ENCODE measurements at places on chromosomes 3 and 15. TPM values are rescaled to one million over a fixed set of nuclear protein-coding genes. Genes with fewer than 3 reads are reported as not detected.

- no peak for DNase-seq
Measured at GRCh38 chr3:121836064-121836463, 1.1 kb downstream of the EAF2 start.

GRCh38 chr15:82263350-82263749, 732 bp downstream of the SAXO2 start:
- DNase-seq, result no peak

DNA sequence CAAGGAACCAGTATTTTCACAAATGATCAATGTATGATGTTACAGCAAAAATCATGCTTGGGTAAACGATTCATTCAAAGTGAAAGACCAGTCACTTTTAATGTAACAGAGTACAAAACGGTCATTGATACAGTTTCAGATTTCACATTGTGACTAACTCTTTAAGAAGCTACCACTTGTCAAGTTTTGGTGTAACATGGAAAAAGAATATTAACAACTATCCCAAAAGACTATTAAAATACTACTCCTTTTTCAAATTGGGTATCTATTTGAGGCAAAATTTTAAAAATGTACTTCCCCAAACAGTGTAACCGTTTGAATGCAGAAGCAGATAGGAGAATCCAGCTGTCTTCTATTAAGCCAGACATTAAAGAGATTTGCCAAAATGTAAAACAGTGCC, 31.7 kb downstream of the AKAP13 start:
- DNase-seq, result no peak

DNA sequence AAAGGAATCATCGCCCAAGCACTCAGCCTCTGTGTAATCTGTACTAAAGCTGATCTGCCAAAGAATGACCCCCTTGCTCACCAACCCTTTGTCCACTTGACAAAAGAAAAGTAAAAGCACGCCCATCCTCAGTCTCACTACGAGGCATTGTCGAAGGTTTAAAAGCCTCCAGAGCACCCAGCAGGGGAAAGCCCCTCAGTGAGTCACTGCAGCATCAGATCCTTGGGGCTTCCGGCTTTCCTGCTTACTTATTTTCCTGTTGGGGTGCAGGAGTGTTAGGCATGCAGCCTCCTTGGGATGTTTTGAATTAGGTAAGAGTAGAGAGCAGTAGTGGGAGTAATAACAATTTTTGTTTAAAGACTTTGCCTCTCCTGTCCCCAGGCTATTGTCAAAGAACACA, 216.1 kb downstream of the MTHFS start:
- no peak for DNase-seq

GRCh38 chr3:36455406-36455805, 75.1 kb downstream of the STAC start:
- DNase-seq, result no peak

GRCh38 chr3:173745952-173746682, 348.6 kb downstream of the NLGN1 start:
- DNase-seq, result no peak

- DNase-seq, result no peak
Measured at GRCh38 chr3:28836199-28836598, 444.7 kb upstream of the RBMS3 start.

- no peak for DNase-seq
Measured at GRCh38 chr3:125694761-125695294, 99.5 kb upstream of the OSBPL11 start.

GRCh38 chr3:101791778-101792177, 12.8 kb downstream of the NXPE3 start:
- DNase-seq, result no peak

DNA sequence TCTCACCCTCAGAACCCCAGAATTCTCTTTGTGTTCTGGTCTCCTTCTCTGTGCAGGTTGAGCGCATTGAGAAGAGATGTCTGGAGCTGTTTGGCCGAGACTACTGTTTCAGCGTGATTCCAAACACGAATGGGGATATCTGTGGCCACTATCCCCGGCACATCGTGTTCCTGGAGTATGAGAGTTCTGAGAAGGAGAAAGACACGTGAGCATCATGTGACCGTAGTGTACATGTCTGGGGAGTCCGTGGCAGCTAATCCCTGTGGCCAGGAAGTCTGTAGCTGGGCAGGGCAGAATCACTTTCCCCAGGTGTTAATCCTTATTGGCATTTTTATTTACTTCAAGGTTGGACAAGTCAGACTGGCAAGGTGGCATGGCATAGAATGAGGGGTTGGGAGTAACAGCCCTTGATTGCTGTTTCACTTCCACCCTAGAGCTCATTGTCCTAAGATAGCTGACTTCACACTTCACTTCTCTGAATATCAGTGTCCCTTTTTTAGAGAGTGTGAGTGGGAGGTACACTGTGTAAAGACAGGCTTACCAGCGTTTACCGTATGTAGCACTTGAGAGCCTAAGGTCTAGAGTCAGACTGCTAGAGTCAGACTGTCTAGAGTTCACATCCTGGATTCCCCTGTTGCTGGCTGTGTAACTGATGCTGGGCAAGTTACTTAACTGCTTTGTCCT, 4.4 kb downstream of the MTMR14 start:
- no peak for DNase-seq

- peak; percentile 7 for DNase-seq
Measured at GRCh38 chr15:50247819-50248655, 17.5 kb downstream of the HDC start.

DNA sequence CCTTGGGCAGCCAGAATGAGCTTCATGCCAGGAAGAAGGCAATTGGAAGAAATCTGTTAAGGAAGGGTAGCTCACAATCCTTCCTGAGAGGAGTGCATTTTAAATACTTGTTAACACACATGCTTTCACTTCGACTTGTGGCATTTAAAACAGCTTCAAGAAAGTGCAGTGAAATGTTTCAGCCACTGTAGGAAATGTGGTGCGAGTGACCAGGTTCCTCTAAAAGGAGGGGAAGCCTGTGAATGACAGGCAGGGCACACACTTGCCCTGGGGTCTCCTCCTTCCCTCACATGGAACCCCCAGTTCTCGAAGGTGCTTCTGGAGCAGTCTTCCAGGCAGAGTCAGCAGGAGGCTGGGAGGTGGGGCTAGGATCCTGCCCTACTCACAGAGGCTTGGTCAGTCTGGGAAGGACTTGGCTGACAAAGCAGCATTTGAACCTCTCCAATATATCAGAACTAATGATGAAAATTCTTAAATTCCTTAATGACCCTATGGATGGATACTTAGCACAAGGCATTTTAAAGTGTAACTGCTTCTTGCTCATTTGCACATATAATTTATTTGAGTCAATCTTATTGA, 358.6 kb downstream of the CHST2 start:
- no peak for DNase-seq

GRCh38 chr3:132652640-132653270, 6.9 kb downstream of the ACAD11 start:
- peak; percentile 15 for DNase-seq

- DNase-seq, result no peak
Measured at GRCh38 chr3:134918441-134918840, 123.4 kb downstream of the EPHB1 start.

- DNase-seq, result no peak
Measured at GRCh38 chr15:52309154-52309548, 13.5 kb upstream of the MYO5C start.

DNA sequence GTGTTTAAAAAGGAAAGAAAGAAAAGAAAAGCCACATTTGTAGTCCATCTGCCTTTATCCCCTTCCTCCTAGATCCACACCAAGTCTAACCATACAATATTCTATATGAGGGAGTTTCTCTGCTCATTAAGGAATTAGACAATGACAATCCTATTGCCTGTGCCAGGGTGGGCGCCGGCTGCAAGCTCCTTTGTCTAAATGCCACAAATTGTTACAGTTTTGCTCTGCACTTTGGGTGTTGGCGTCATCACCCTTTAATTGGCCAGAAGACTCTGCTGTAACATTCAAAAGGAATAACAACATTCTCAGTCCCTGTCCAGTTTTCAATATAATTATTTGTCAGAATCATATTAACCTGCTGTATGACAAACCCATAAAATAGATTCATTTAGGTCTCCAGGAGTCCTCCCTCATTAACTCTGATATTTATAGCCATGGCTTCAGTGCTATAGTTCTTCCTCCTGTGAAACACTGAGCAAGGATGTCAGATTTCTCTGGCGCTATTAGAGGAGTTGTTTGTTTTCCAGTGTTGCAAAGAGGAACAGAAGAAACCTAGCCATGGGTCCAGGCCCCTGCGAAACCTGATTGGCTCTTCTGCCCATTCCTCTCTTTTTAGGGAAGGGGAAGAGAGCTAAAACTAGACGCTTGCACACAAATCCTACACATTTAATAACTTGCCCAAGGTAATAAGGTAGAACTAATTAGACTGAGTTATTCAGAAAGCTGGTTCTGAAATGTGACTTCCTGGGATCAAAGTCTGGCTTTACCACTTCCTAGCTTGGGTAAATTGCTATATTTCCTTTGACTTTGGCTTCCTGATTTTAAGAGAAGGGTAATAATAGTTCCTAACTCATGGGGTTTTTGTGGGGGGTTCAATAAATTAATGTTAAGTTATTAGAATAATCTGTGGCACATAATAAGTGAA, 112.4 kb downstream of the CD47 start:
- no peak for DNase-seq

DNA sequence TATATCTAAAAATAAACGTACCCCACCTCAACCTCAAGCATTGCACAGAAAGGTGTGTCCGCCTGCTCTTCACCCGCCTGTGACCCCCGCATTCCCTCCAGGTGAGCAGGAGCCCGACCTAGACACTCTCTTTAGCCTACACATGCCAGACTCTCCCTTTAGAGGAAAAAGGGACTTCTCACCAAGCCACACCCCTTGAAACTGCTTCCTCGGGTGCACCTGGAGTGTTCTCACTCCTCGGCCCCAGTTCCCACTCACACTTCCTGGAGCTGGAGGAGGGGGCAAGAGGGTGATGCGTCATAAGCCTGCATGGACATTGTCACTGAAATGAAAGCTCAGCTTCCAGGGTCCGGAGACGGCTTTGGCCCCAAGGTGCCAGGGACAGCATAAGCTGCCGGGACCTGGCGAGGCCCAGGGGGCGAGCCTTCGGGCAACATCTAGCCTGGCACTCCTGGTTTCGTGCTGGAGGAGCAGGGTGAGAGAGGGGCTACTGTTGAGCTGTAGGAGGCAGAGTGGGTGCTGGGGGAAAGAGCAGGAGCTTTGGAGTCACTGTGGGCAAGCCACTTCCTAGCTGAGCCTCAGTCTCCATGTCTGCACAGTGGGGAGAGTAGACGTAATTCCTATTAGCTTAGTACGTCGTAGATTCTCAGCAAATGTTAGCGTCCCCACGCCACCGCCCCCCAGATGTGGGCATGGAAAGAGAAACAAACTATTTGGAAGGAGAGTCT, 9.8 kb upstream of the MUC4 start:
- no peak for DNase-seq

A4GNT gene
- not detected for polyA plus RNA-seq

TXNRD3 gene
- polyA plus RNA-seq, result 8.9 TPM

C3orf20 gene
- polyA plus RNA-seq, result 0.21 TPM

ITGA11 gene
- polyA plus RNA-seq, result 8.6 TPM

AQP9 gene
- 0.28 TPM for polyA plus RNA-seq

SYNPR gene
- polyA plus RNA-seq, result not detected

FEZF2 gene
- not detected for polyA plus RNA-seq
